ENCODE measurements at places on chromosomes 16 and 17.

GRCh38 chr16:7363422-7364417, 31.1 kb downstream of the RBFOX1 start:
- H3K27me3 ChIP-seq = no peaks in the 10 kb centered on the region
- H3K27ac ChIP-seq = no peak overlapping the region
- H3K36me3 ChIP-seq = no peaks in the 10 kb centered on the region
- H3K4me1 ChIP-seq = no peaks in the 10 kb centered on the region
- no peak overlapping the region for H3K4me3 ChIP-seq

DNA sequence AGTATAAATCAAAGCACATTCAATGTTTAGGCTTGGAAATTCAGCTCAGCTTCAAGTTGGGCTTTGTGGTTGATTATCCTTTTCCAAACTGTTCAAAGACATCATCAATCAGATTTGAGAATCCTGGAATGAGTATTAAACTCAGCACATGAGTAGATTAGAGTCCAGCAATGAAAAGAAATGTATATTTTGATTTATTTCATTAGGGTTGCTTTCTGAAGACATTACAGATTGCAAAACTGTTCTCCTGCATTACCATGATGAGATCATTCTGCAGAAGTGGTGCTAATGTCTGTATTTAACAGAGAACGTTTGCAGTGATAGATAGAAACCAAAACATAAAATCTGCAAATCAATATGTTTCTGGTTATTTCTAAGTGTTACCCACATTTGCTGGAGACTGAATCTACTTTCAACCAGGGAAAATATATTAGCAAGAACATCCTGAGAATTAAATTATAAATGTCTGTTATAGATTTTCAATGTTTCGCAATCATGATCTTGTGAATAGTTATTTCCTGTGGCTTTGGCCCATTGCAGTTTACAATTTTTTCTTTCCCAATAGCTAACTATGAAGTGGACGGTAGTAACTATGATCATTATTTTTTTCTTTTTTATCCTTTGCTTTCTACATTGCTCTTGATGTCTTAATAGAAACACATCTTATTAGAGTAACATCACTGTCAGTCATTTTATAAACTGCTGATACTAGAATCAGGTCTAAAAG, 1125.7 kb upstream of the GOT2 start:
- DNase-seq = no peak
- H3K27me3 ChIP-seq = no peaks in the 10 kb centered on the region
- H3K36me3 ChIP-seq = no peaks in the 10 kb centered on the region
- no peaks in the 10 kb centered on the region for H3K4me1 ChIP-seq
- no peak overlapping the region for H3K4me3 ChIP-seq
- H3K27ac ChIP-seq = no peak overlapping the region

- peaks cover 7% of the 10 kb centered on the region for H3K4me1 ChIP-seq
- H3K27ac ChIP-seq = no peak overlapping the region
- no peak overlapping the region for H3K4me3 ChIP-seq
- H3K36me3 ChIP-seq = no peaks in the 10 kb centered on the region
- no peak for DNase-seq
These were observed 89.8 kb downstream of the MRM3 start for GRCh38 chr17:871751-872519.

GRCh38 chr16:68406458-68407152, 41.7 kb downstream of the SMPD3 start:
- H3K27me3 ChIP-seq = peaks cover 26% of the 10 kb centered on the region
- H3K36me3 ChIP-seq = no peaks in the 10 kb centered on the region
- H3K4me3 ChIP-seq = no peak overlapping the region
- no peak for DNase-seq

- DNase-seq = no peak
- H3K27ac ChIP-seq = no peak overlapping the region
- H3K4me3 ChIP-seq = no peak overlapping the region
These were observed 606.9 kb upstream of the SALL1 start for GRCh38 chr16:51757921-51758479.

GRCh38 chr17:876272-876671, 94.1 kb downstream of the MRM3 start:
- peak; percentile 36 for DNase-seq
- H3K27me3 ChIP-seq = peaks cover 17% of the 10 kb centered on the region
- no peaks in the 10 kb centered on the region for H3K36me3 ChIP-seq
- H3K4me3 ChIP-seq = peak overlapping the region; percentile 17

DNA sequence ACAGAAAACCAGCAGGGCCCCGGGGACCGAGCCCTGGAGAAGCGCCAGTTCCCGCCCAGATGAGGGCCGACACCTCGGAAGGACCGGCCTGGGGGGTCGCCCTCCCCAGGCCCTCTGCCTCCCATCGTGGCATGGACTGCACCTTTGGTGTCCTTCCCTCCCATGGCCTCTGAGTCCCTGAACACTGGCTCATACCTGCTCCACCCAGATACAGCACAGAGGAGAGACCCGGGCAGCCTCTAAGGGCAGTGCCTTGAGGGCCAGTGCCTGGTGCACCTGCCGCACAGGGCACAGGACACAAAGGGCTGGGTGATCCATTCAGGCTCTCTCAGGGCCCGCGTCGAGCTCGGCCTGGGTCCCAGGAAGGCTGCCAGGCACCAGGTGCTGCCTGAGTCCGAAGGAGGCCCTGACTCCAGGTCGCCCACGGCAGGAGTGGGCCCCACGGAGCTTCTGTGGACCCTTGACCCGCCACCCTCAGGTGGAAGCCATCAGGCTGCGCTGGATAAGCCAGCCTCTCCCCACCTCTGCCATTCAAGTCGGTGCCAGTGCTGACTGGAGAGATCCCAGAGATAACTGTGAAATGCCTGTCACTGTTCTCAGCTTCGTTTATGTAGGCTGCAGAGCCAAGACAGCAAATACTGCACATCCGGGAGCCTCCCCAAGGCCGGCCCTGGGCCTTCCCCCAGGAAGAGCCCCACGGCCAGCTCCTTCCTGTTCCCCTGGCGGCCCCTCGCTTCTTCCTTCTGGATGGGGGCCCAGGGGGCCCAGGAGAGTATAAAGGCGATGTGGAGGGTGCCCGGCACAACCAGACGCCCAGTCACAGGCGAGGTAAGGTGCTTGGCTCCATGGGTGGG, at the start of gene ZG16B:
TSS of gene ZG16B (plus strand) at position 803 of the 854 bp plus-strand sequence. CDS start 139 bp downstream, outside the sequence.
- no peak for DNase-seq
- peaks cover 4% of the 10 kb centered on the region for H3K27me3 ChIP-seq
- H3K27ac ChIP-seq = no peak within 1 kb of the TSS

- peaks cover 2% of the 10 kb centered on the region for H3K27me3 ChIP-seq
- no peaks in the 10 kb centered on the region for H3K36me3 ChIP-seq
- DNase-seq = no peak
- H3K4me1 ChIP-seq = peaks cover 13% of the 10 kb centered on the region
- H3K4me3 ChIP-seq = no peak overlapping the region
These were observed 49.7 kb downstream of the ARHGAP27 start for GRCh38 chr17:45383003-45383402.

GRCh38 chr17:44277976-44278375, 10.0 kb upstream of the SLC4A1 start:
- no peak overlapping the region for H3K27ac ChIP-seq
- no peaks in the 10 kb centered on the region for H3K36me3 ChIP-seq
- H3K27me3 ChIP-seq = peaks cover 7% of the 10 kb centered on the region
- no peak overlapping the region for H3K4me3 ChIP-seq
- DNase-seq = no peak

- no peaks in the 10 kb centered on the region for H3K27me3 ChIP-seq
- H3K4me3 ChIP-seq = peak overlapping the region; percentile 51
- DNase-seq = no peak
- peaks cover 44% of the 10 kb centered on the region for H3K4me1 ChIP-seq
- peak overlapping the region; percentile 82 for H3K27ac ChIP-seq
These were observed 44.5 kb downstream of the VMP1 start for GRCh38 chr17:59751955-59752413.

GRCh38 chr17:4751932-4752331, 12.2 kb upstream of the CXCL16 start:
- no peak overlapping the region for H3K27ac ChIP-seq
- H3K4me1 ChIP-seq = peaks cover 10% of the 10 kb centered on the region

DNA sequence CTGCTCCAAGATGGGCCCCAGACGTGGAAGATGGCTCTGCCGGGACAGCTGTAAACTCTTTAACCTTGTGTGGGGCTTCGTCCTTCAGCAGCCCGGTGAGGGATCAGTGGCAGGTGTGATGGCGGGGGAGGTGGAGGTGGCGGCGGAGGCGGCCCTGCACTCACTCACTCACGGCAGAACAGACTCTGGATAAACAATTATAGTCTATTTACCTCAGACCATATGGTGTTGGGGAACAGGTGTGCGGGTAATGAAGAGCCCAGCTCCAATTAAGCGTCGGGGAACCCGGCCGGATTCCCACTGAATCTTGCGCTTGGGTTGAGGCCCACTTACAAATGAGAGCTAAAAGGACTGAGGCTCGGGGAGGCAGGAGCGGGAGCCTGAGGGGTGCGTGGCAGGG, 104.3 kb upstream of the SDK2 start:
- no peak for DNase-seq
- no peaks in the 10 kb centered on the region for H3K4me1 ChIP-seq
- H3K27me3 ChIP-seq = no peaks in the 10 kb centered on the region
- H3K4me3 ChIP-seq = no peak overlapping the region
- H3K27ac ChIP-seq = no peak overlapping the region

GRCh38 chr17:64679710-64680216, 17.7 kb upstream of the SMURF2 start:
- no peak for DNase-seq
- no peak overlapping the region for H3K4me3 ChIP-seq
- no peaks in the 10 kb centered on the region for H3K36me3 ChIP-seq
- peaks cover 2% of the 10 kb centered on the region for H3K4me1 ChIP-seq
- no peak overlapping the region for H3K27ac ChIP-seq
